ENCODE measurements at places on chromosomes 6 and 20.

DNA sequence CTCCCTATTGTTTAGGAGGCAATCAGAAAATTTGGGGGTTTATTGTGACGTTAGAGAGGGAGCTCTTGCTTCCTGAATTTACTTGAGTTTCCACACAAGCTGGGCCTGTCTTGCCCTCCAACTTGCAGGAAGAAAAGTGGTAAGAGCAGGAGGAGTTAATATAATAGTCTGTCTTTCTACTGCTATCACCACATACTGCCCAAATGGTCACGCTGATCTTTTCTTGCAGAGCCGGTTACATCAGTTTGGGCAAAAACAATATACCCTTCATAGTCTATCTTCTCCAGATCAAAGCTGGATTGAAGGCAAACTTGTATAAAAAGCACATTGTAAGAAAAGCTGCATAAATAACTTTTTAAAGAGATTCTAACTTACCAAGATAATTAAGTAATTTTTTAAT is 46.3 kb upstream of the ECHDC1 start:
- DNase-seq, result no peak

- DNase-seq, result no peak
These were observed 9.1 kb downstream of the MAPK13 start for GRCh38 chr6:36139431-36139830.

DNA sequence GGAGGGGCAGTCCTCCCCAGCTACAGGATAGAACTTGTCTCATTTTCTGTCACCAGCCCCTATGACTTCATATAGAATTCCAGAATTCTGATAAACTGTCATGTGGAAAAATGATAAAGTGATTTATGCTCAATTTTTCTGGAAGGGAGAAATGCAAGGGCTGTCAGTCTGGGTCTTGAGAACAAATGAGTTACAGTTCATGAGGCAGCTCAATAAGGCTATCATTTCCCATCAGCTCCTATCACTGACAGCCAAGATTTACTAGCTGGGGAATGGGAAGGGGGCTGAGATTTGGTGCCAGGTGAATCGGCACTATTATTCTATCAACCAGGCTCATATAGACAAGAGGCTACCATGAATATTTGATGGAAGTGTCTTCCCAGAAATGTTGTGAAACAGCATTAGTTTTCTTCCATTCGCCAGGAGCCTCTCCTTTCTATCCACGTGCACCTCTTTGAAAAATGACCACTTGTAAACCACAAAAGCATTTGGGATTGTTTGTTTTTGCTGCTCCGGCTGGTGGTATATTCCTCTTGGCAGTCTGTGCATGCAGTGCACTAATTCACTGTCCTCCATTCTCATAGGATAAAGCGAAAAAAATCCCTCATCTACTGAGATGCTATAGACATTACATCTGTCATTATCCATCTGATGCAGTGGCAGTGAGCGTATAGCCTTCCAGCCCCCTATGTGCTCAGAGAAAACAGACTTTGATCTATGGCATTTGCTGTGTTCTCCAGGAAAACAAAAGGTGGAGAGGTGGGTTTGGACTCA is 528.7 kb upstream of the RNF217 start:
- DNase-seq, result no peak

DNA sequence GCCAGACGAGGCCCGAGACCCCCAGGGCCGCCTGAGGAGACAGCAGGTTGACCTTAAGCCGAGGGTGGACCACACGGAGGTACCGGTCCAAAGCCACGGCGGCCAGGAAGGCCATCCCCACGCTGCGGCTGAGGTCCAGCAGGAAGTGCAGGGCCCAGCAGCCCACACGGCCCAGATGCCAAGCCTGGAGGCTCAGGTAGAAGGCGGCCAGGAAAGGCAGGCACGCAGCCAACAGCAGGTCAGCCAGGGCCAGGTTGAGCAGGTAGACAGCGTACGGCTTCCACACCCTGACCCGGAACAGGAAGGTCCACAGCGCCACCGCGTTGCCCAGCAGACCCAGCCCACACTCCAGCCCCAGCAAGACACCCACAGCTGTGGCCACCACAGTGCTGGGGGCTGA is 366 bp downstream of the GPR31 start:
- DNase-seq, result no peak

GRCh38 chr20:7313047-7313446 is 545.6 kb downstream of the BMP2 start:
- no peak for DNase-seq

DNA sequence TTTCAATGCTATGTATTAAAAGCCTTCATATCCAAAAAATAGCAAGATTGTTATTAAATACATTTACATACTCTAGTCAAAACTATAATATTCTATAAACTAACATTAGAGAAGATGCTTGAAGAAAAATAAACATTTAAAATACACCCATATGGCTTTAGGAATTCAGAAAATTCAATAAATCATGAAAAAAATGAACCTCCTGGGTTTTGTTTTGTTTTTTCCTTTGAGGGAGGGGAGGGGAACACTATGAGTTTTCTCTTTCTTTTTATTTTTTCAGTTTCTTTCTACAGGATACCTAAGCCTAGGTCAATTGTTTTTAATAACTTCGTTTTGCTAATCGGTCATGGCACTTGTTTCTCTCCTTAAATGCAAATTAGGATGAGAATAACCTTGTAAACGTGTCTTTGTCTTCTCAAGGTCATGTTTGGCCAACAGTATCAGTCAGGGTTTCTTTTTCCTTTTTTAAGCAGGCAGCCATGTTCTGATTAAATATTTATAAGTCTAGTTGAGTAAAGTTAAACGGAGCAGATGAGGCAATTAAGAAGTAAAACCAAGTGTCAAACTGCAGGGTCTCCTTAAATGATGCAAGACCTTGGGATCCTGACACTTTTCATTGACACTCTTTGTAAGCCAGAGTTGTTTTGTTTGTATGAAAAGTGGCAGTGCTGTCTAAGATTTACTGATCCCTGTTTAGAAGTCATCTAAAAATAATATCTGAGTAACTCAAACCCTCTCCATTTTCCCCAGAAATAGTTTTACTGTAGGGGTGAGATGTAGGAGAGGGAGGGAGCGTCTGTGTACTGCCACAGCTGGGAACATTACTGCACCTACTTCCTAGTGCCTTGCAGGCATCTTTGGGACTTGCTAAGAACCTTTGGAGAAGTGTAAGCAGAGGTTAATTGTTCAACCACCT is 392.3 kb downstream of the PLCB1 start:
- no peak for DNase-seq

DNA sequence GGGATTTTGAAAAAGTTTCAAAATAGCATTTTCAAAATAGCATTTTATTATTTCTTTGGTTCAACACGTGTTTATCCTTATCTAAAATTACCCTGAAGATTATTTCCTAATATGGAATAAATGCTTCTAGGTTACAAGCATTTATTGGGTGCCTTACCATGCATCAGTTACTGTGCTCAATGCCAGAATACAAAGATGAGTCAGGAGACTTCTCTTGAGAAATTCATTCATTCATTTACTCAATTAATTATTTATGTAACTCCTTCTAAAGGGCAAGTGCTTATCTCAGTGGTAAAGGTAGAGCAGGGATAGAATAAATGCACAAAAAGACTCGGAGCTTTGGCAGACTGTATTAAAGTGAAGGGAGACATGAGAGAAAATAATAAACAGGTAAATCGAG is 150.1 kb upstream of the PDE7B start:
- no peak for DNase-seq

- no peak for DNase-seq
These were observed 60.5 kb downstream of the NRN1 start for GRCh38 chr6:5946181-5946580.

GRCh38 chr6:150272976-150273315 is 95.9 kb upstream of the IYD start:
- no peak for DNase-seq

GRCh38 chr6:110233770-110234374 is 53.6 kb downstream of the CDC40 start:
- no peak for DNase-seq

- no peak for DNase-seq
These were observed 63.6 kb upstream of the FAM184A start for GRCh38 chr6:119142041-119142440.

DNA sequence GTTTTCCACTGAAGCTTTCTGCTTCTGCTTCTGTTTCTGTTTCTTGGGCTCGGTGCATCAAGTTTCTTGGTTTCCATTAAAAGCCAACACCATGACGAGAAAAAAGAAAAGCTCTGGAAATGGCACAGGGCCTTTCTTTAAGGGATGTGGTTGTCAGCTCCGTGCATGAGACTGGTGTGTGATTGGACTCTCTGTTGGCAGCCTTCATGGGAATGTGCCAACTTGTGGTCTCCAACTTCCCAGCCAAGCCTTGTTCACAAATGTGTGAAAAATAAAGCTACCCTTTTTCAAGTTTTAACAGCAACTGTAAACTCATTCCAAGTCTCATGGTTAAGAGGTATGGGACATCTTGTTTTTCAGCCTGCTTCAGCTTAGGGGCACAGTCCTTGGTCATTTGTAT is 68.7 kb upstream of the CST7 start:
- DNase-seq, result no peak

GRCh38 chr6:145023116-145023726 is 712.1 kb downstream of the EPM2A start:
- no peak for DNase-seq

DNA sequence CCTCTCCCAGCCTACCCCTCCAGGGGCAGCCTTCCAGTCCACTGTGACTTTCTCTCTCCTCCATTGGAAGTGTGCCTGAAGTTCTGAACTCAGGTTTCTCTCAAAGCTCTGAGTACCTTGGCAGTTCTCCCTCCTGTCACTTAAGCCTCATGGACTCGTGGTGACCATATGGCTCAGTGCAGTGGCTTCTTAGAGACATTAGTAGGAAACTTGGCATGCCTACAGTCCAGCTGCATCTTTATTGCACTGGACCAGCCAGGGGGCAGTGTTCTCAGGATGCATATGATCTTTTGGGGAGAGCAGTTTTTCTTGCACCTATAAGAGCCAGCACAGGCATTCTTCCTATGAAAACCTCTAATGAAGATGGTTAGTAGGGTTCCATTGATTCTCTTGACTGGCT is 47.5 kb upstream of the KCNK16 start:
- no peak for DNase-seq

DNA sequence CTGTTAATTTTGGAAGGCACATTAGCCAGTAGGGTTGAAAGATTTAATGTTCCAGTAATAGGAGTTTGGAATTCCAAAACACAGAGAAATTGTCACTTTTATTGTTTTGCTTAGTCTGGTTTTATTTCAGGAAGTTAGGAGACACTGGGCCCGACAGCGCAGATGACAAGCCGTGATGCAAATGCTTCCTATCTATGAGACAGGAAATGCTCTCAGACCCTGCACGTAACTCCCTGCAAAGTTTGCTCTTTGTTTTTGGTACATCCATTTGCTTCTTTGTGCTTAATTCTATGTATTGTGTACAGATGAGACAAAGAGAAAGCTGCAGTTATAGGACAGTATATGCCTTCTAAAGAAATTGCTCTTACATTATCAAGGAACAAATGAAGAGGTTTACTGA is 201.6 kb upstream of the SGK1 start:
- DNase-seq, result no peak

- DNase-seq, result no peak
These were observed 84.7 kb downstream of the RNF182 start for GRCh38 chr6:14009431-14009830.

DNA sequence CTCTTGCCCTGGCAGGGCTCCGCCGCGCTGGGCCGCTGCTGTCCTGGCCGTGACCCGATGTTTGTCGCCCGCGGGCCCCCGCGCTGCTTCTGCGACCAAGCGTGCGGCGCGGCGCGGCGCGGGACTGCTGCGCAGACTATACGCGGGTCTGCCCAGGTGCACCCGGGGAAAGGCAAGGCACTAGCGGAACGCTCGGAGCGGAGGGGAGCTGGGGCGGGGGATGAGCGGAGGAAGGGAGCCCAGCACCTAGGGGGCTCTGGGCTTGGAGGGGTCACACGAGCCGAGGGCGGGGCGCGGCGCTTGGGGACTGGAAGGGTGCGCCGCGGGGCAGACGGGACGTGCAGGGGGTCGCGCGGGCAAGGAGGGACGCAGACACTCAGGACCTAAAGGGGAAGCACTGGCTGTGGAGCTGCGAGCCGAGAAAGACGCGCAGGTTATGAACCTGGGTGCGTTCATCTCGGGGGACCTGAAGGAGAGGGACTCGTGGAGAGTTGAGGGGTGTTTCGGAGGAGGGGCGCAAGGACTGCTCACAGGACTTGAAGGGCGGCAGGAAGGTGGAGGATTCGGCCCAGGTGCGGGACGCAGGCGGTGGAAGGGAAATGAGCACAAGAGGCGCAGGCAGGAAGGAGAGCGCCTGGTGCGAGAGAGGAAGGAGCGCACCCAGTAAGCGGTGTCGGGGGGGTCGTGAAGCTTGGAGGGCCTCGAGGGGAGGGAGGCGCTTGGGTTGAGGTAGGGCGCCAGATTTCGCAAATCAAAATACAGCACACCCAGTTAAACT is 40.8 kb upstream of the ZNFX1 start:
- no peak for DNase-seq

GRCh38 chr20:5002077-5002413 is 735 bp upstream of the SLC23A2 start:
- DNase-seq, result no peak

DNA sequence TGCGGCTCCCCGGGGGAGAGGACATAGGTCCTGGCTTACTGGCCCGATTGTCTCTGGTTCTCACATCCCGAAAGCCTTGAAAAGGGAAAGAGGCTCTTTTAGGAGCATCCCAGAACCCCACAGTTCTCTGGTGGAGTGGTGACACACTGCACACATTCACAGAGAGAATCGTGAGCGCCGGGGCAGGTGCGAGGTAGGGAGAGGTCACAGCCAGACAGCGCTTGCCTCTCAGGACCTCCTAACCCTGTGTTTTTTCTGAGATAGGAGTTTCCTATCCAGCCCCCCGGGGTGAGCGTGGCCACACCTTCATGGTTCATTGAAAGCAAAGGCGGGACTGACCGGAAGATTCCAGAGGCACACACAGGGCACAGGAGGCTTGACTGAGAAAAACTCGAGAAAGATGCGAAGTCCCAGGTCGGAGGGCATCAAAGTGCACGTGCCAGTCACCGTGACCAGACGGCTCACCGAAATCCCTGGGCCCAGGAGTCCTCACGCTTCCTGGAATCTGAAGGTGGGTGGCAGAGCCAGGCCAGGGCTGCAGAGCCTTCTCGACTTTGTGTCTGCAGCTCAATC is 46.5 kb upstream of the FRMD1 start:
- no peak for DNase-seq

- DNase-seq, result no peak
These were observed 27.9 kb downstream of the TFAP2A start for GRCh38 chr6:10386756-10387654.

GRCh38 chr6:92050216-92050615 is 1369.1 kb downstream of the EPHA7 start:
- DNase-seq, result no peak

- DNase-seq, result peak; percentile 59
These were observed 1.9 kb upstream of the ULBP1 start for GRCh38 chr6:149961728-149962425.

GRCh38 chr6:157148391-157149323 is 174.7 kb downstream of the TMEM242 start:
- no peak for DNase-seq

DNA sequence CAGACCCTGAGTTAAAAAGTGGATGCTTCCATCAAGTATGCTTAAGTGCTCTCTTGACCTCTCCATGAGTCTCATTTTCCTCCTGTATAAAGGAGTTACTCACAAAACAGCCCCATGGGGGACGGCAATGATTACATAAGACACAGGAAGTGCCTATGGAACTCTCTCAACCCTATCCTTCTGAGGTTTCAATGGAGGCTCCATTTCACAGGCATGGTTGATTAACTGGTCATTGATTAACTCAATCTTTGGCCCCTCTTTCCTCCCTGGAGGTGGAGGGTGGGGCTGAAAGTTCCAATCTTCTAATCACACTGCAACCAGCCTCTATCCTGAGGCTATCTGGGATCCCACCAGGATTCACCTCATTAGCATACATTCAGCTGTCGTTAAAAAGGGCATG is 29.3 kb downstream of the CST8 start:
- no peak for DNase-seq
